T follicular helper cell (primary cell): ENCODE measurements at places on chromosomes 4 and X.

DNA sequence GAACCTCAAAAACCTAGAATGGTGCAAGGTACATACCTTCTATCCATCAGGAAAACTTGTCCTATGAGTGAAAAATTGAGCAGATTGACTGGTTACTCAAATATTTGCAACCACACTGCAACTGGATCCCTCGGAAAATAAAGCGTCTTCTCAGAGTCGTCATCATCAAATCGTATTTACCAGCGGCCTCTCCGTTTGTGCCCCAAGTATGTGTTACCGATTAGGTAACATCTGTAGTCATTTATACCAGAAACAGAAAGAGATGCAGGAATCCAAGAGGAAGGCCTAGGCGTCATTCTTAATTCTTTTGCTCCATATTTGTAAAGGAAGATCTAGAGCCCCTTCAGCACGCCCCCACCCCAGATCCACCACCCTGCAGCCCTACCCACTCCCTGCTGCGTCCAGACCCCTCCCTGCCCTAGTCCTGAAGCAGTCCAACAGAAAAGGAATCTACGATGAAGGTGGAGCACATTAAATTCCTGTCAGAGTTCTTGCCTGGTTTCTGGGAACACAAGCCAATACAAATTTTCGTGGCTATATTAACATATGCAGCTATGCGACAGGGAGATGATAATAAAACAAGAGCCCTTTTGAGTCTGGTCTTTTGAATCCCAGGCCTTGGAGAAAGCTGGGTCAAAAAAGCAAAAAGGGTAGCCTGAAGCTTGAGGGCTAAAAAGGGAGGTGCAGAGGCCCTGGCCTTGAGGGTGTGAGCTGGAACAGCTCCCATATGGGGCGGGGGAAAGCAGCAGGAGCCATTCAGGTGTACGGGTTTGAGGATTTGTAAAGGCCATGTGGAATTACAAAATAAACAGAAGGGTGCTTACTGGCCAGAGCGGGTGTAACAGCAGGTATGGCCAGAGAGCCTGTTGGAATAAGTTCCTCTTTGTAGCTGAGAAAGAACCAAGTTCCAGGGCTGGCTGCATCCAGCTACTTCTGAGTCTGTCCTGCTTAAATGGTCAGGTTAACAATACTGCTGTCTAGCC, 77.0 kb downstream of the ZNF827 start:
- no peak for DNase-seq

- DNase-seq = no peak
These were observed 20.7 kb downstream of the SETD7 start for GRCh38 chr4:139535228-139535870.

GRCh38 chr4:188399834-188400233, 260.6 kb downstream of the TRIML1 start:
- DNase-seq = no peak

GRCh38 chr4:71607780-71608677, 175.8 kb downstream of the GC start:
- DNase-seq = no peak

- no peak for DNase-seq
These were observed 71.6 kb downstream of the SH3RF1 start for GRCh38 chr4:169199184-169199583.

- DNase-seq = peak; percentile 10
These were observed at the start of gene SLC6A8 for GRCh38 chrX:153687121-153688039. Gene SLC6A8 (plus strand): TSS chrX:153687926. CDS start chrX:153688575, 649 bp downstream.

- no peak for DNase-seq
These were observed 9.9 kb downstream of the MMRN1 start for GRCh38 chr4:89904524-89904923.
